ENCODE measurements at places on chromosomes 12 and 14.

GRCh38 chr14:56149995-56150394, 31.8 kb downstream of the PELI2 start:
- no peak for DNase-seq

DNA sequence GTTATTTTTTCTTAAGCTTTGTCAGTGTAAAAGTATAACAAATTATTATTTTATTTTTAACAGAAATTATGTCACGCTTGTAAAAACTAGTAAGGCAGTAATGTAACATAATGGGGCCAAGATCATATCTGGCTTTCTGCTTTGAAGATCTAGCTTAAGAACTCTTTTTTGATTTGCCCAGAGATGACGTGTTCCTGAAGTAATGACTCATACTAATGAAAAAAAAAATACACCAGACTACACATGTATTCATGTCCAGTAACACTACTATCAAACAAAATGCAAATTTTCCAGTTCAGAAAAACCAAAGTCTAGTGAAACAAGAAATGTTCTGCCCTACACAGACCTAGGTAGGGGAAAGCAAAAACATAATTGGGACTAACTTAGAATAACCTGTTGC, 432.2 kb upstream of the ATXN7L3B start:
- no peak for DNase-seq

- no peak for DNase-seq
Measured at GRCh38 chr12:14185427-14186192, 179.9 kb upstream of the ATF7IP start.

- no peak for DNase-seq
Measured at GRCh38 chr12:128932521-128932920, 79.2 kb downstream of the GLT1D1 start.

DNA sequence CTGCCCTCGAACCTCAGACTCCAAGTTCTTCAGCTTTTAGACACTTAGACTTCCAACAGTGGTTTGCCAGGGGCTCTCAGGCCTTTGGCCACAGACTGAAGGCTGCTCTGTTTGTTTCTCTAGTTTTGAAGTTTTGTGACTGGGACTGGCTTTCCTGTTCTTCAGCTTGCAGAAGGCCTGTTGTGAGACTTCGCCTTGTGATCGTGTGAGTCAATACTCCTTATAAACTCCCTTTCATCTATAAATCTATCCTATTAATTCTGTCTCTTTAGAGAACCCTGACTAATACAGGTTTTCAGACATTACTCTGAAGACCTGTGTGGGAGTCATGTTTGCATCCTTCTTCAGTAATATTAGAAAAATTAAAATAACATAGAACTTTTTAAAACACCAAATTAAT, 289.1 kb downstream of the RMST start:
- DNase-seq, result no peak

- DNase-seq, result no peak
Measured at GRCh38 chr14:65159281-65160062, 57.2 kb upstream of the MAX start.

DNA sequence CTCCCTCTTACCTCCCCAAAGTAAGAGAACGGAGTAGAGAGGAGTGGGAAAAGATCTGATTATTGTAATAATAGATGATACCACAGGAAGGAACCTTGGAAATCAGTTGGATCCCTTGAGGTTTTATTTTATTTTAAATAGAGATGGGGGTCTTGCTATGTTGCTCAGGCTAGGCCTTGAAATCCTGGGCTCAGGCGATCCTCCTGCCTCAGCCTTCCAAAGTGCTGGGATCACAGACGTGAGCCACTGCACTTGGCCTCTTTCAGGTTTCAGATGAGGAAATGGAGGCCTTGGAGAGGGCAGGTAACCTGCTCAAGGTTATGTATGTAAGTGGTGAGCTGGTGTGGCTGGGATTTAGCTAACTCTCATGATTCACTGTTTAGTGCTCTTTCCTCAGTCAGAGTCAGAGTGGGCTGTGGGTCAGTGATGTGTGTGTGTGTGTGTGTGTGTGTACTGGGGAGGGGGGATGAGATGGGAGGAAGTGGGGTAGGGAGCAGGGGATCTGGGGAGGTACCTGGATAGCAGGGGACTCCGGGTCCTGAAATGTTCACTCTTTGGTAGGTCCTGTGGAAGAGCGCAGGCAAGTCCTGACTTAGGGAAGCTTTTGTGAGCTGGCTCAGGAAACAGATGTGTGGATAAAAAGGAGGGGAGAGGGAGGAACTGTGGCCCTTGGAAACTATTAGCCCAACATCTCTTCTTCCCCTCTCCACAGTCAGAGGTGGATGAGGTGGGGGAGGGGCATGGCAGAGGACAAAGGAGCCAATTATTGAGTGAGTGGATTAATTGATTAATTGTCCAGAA, 4.7 kb upstream of the CISTR start:
- DNase-seq, result no peak

- no peak for DNase-seq
Measured at GRCh38 chr12:27966870-27967269, 5.7 kb downstream of the PTHLH start.

DNA sequence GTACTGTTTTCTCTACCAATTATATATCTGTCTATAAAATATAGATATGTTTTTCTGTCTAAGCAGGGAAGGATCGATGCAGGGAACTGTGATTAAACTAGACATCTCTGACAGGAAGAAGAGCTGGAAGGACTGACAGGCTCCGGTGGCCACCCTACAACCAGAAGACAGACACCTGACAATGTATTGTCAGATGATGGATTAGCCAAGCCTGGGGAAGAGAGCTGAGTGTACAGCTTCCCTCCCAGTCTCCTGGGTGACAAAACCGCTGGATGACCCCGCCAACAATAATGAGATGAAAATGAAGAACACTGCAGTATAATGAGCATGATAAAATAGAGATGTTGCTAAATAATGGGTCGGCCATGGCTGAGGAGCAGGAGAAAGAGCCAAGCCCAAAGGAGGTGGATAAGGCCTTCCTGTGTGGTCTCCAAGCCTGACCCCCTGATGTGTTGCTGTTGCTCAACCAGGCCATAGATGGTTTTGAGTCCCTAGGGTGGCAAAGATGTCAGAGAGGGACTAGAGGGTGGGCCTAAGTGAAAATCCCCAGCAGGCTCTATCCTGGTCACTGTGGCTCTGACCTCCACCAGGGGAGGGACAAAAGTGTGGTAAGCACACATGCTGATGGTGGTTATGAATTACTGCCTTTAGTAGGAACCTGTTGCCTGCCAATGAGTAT, 28.2 kb downstream of the DHRS2 start:
- DNase-seq, result no peak

DNA sequence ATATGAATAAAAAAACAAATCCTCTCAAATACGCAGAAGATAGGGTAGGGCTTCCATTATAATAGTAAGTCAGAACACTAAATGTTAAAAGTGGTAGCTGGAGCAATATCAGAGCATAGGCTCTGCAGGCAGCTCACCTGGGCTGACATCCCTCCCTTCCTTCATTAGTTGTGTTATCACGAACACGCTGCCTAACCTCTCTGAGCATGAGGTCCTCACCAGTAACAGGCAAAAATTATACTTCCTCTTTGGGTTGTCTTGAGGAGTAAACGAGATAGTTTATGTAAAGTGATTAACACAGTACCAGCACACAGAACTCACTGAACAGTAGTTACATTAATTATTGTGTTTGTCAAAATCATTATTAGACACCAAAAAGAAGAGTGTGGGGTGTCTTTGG, 154.3 kb downstream of the STXBP6 start:
- DNase-seq, result no peak

DNA sequence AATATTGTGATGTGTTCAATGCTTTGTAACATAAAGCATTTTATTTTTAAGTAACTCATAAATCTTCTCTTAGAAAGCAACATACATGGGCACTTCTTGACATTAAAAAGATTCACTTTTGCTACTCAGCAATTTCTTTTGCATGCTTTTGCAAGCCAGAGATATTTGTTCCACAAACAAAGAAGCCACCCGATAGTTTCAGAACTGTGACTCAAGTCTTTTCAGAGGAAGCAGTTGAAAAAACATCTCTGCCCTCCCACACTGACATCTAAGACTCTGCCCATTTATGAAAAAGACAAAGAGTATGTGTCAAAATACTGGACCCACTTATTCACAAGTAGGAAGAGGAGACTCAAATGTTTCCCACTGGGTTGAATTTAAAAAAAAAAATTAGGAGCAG, 7.5 kb downstream of the APPL2 start:
- no peak for DNase-seq

DNA sequence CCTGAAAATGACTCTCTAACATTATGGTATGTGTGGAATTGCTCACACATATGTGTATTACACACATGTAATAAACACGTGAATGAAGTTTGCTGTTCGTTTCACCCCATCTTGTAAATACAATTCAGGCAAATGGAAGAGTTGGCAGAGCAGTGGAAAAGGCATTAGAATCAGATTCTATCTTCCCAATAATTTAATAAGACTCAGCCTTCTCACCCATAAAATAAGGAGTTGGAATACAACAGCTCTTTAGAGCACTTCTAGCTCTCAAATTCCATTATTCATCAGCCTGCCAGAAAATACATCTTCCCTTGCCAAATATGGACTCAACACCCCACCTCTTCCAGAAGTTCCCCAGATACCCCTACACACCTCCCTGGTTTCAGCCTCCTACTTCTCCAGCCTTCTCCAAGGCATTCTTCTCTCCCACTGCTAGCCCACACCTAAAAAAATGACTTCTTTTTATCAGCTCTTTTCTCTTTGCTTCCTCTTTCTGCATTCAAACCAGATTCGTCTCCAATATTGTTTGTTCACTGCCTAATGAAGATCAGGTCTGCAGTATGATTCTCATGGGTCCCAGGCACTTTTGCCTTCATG, 66.2 kb upstream of the DYRK2 start:
- DNase-seq, result no peak

- no peak for DNase-seq
Measured at GRCh38 chr14:103339561-103339960, 5.5 kb downstream of the EIF5 start.

- no peak for DNase-seq
Measured at GRCh38 chr12:51085757-51086156, 2.4 kb upstream of the CSRNP2 start.

DNA sequence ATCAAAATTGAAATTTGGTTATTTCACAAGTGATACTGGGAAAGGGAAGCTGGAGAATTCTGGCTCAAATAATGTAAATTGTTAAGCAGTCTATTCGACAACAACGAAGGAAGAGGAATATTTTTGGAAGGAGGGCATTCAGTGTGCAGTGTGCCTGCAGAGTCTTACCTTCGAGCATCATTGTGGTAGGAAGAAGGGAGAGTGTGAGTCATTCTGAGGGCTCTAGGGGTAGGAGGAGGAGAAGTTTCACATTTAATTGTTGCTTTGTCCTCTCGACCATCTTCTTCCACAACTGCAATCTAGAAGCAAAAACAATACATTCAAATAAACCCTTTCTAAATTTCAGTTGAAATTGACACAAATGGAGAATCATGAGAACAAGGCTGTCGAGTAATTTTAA, 263.0 kb downstream of the ACSS3 start:
- DNase-seq, result no peak

DNA sequence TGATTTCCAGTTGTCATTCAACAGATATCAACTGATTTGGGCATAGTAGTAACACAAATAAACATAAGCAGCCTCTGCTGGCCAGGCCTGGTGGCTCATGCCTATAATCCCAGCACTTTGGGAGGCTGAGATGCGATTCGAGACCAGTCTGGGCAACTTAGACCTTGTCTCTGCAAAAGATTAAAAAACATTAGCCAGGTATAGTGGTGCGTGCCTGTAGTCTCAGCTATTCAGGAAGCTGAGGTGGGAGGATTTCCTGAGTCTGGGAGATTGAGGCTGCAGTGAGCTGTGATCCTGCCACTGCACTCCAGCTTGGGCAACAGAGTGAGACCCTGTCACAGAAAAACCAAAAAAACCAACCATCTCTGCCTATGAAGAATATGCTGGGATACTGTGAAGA, 7.1 kb downstream of the METAP2 start:
- DNase-seq, result no peak

DNA sequence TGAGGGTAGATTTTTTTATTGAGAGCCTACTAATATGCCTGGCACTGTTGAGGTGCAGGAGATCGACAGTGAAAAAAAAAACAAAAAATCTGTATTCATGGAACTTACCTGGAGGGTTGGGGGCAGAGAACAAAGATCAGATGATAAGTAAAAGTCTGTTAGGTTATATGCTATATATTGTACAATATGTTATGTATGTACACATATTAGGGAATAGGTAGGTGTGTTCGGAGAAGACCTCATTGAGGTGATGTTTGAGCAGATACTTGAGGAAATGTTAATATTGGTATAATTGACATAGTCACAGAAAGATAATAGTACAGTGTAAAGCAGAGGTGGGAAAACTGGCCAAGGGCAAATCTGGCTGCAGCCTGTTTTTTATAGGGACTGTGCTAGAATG, 5.6 kb downstream of the ARF6 start:
- no peak for DNase-seq

DNA sequence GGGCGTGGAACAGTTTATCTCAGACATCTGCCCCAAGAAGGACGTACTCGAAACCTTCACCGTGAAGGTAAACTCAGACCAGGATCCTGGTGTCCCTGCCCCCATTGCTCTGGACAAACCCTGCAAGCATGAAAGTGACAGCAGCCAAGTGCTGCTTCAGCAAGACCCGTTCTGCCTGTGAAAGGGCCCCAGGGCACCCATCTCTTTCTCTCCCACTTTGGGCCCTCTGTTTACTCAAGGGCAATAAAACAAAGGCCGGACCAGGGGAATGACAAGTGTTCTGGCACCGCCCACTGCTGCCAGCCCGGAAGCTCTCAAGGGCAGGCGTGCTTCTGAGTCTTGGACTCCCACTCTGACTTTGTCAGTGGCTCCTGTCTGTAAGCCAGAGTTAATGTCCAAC, 35.3 kb downstream of the CD9 start:
- DNase-seq, result no peak

DNA sequence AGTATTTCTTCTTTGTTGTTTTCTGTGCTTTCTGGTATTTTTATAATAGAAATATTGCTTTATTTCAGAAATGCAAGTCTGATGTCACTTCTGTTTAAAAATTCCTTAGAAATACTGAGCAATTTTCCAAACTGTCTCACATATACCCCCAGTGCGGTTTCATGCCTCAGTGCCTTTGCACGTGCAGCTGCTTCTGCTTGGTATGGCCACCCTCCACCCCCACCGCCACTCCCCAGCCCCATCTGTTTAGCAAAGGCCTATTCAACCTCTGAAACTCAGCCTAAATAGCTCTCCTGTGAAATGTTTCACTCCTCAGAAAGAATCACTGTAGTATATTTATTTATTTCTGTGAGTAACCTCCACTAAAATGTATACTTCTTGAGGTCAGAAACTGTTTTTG, 52.3 kb downstream of the PPM1H start:
- no peak for DNase-seq

DNA sequence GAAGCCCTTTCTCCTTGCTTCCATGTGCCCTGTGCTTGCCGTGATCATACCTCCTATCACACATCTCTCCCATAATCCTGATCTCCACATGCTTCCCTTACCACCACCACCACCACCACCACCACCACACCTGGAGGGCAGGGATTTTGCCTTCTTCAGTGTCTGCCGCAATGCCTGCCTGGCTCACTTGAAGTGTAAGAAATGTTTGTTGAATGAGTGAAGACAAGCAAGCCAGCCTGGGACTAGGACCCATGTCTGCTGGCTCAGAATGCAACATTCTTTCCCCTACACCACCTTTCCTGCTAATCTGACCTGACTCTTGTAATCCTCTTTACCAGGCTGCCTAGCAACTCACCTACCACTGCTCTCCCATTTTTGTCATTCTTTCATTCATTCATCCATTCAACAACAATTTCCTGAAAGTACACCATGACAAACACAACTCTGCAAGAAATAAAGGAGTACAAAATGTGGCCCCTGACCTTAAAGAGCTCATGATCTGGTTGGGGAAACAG, 3.5 kb upstream of the NID2 start:
- DNase-seq, result no peak

- DNase-seq, result no peak
Measured at GRCh38 chr12:98678236-98678945, 33.3 kb downstream of the APAF1 start.

Measured in liver (tissue), 10 donors.